ENCODE measurements at places on chromosomes 7 and 10. TPM values are rescaled to one million over a fixed set of nuclear protein-coding genes. Genes with fewer than 3 reads are reported as not detected.

Gene ZNF282
- total RNA-seq: 27.2 TPM

Gene MMP21
- total RNA-seq: 0.31 TPM

Gene OR13A1
- total RNA-seq: not detected

Gene PLXNA4
- total RNA-seq: 9.0 TPM

Gene GRK5
- 54.1 TPM for total RNA-seq

Data from sciatic nerve (tissue), 2 donors.